ENCODE measurements at places on chromosomes 7 and 10.

DNA sequence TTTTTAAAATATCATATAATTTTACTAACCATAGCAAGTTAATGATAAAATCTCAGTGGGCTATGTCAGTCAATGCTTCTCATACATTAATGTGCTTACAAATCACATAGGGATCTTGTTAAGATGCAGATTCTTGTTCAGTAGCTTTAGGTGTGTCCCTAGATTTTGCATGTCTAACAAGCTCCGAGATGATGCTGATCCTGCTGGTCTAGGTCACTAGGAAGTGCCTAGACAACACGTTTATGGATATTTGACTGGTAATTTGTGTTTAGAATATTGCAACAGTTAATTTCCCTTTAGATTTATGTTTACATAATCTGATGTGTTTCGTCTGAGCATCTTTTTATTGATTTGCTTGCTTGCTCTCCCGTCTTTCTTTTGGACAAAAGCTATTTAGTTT, 12.7 kb downstream of the AHR start:
- DNase-seq = no peak

- no peak for DNase-seq
Measured at GRCh38 chr10:74877898-74878297, 51.5 kb downstream of the KAT6B start.

DNA sequence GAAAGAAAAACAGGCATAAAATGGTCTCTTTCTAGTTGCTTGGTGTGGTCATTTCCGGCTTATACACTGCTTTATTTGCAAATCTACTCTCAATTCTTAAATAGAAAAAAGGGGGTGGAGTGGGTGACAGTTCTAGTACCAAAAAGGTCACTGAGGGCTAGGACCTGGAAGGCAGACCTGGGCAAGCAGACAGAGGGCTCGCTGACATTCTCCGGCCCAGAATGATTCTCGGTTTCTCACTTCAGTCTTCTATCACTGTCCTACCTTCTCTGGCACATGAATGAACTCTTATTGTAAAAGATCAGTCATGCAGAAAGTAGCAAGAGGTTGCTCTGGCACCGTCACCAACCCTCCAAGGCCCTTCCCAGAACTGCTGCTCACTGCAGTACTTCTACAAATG, 54.0 kb downstream of the MALSU1 start:
- DNase-seq = peak; percentile 46

DNA sequence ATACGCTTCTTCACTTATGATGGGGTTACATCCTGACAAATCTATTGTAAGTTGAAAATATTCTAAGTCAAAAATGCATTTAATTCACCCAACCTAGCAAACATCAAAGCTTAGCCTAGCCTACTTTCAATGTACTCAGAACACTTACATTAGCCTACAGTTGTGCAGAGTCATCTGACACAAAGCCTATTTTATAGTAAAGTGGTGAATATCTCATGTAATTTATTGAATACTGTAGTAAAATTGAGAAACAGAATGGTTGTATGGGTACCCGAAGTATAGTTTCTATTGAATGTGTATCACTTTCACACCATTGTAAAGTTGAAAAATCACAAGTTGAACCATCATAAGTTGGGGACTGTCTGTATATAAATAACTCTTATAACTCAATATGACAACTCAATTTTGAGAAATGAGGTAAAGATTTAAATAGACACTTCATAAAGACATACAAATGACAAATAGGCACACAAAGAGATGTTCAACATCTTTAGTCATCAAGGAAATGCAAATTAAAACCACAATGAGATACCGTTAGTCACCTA, 73.9 kb downstream of the C10orf90 start:
- DNase-seq = no peak

GRCh38 chr7:78095549-78095948, 297.0 kb downstream of the PHTF2 start:
- peak; percentile 5 for DNase-seq

GRCh38 chr10:93512565-93512964, 16.2 kb downstream of the CEP55 start:
- no peak for DNase-seq

- DNase-seq = no peak
Measured at GRCh38 chr7:127955051-127955531, 76.1 kb downstream of the LRRC4 start.

GRCh38 chr7:28168393-28169158, 12.0 kb downstream of the JAZF1 start:
- DNase-seq = no peak

DNA sequence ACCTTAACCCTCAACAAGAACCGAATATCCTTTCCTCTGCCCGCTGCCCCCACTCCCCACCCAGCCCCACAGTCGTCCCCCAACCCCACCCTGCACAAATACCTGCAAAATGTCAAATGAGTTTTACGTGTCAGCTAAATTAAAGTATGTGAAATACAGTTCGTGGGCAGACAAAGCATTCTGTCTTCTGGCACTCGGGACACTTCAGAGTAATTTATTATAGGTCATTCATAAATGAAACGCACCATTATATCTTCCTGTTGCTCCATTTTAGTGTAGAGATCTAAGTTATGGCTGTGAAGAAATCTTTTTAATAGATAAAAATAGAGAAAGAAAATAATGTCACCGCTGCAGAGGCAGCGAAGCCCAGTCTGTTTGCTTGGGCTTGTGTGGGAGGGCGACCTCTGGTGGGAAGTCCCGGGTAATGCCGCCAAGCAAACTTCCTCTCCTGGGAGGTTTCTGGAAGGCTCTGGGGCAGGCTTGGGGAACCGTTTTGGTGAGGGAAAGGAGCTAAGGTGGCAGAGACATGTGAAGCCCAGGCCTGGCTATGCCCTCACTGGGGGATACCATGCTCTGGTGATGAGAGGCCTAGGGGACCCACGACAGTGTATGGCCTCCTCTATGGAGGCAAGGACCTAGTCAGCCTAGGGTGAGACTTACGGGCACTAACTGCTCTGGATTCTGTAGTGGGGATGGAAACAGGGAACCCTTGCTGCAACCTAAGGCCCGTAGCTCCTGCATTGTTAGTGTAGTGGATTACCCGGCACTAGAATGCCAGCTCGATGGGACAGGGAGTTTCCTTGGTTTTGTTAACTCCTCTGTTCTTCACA, 604.9 kb downstream of the LRMDA start:
- DNase-seq = peak; percentile 55

DNA sequence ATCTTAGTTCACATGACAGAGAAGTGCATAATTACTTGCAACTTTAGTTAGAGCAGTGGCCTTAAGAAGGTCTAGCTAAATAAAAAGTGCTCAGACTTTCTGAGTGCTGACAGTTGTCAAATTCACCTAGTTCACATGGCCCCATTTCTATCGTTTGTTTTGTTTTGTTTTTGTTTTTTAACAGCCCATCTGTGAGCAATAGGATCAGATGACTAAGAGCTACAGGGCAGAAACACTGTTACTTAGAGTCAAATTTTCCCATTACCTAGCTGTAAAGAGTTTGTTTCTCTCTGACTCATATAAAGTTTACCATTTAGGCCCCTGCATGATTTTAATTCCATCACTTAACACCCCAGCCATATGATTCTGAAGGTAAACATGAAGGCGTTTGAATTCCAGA, 18.8 kb downstream of the CAV1 start:
- DNase-seq = peak; percentile 13

- no peak for DNase-seq
Measured at GRCh38 chr7:26510231-26510957, 218.7 kb downstream of the SNX10 start.

GRCh38 chr7:14698239-14698638, 204.3 kb downstream of the DGKB start:
- DNase-seq = peak; percentile 27

GRCh38 chr7:157690058-157690832, 353.4 kb downstream of the DNAJB6 start:
- DNase-seq = no peak

- DNase-seq = no peak
Measured at GRCh38 chr10:86197166-86197790, 169.3 kb downstream of the GRID1 start.

GRCh38 chr7:158613481-158613880, 25.9 kb upstream of the PTPRN2 start:
- DNase-seq = no peak

DNA sequence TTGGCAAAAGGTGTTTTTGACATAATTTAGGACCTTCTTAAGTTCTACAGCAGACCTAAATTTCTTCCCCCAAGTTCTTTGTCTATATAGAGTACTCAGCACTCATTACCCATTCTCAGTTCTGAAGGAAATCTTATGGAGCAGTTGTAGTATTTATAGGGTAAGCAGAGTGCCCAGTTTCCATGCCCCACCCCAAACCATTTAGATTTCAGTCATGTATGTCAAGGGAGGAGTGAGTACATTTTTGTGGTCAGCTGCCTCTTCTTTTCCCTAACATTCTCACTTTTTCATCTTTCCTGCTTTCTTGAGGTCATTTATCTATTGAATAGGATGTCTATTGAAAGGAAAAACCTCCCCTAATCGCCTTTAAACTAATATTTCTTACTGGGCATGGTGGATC, 83.3 kb downstream of the KAT6B start:
- peak; percentile 7 for DNase-seq

- DNase-seq = no peak
Measured at GRCh38 chr10:95525033-95525418, 36.1 kb downstream of the SORBS1 start.

- peak; percentile 19 for DNase-seq
Measured at GRCh38 chr7:149027611-149028345, 527 bp downstream of the PDIA4 start.

GRCh38 chr10:34102893-34103506, 712.1 kb downstream of the PARD3 start:
- no peak for DNase-seq

DNA sequence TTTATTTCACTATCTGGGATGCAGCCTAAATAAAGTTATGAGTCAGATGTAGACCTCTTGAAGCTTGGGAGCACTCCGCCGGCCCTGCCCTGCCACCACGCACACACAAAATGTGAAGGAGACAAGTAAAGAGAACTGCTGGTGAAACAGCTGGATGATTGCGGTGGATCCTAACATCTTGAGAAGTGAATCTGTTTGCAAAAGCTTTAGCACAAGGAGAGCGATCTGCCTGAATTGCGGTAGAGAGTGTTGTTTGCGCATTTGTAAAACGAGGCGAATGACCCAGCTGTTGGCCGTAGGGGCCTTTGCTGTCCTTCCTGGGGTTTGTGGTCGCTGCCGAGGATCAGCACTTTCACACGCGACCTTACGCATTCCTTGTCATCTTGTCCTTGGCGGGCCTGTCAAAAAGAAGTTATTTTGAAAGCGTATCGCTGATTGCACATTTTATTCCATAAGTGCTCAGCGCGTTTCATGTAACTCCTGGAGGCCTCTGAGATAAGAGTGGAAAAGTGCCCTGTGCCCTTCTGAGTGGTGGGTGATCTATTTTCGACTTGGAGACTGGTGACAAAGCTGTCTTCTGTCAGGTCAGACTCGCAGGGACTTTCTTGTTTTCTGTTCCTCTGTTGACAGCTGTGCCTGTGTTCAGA, 40.8 kb downstream of the RBM20 start:
- no peak for DNase-seq

- DNase-seq = no peak
Measured at GRCh38 chr7:135300913-135301765, 67.5 kb downstream of the STRA8 start.

DNA sequence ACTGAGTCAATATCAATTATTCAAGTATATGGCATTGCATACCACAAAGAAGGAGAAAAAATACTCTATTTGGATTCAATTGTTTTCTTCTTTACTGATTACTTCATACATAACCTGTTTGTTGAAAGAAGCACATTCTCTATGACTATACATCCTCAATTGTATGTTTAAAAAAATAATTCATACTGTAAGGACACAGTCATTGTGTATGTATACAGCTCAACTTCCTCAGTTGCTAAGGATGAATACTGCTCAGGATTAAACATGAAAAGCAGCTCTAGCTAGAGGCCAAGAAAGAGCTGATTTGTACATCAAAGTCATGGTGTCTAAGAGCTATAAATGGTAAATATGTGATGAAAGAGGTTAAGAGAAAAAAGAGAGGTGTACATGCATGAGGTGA, 15.8 kb upstream of the BPGM start:
- DNase-seq = no peak

DNA sequence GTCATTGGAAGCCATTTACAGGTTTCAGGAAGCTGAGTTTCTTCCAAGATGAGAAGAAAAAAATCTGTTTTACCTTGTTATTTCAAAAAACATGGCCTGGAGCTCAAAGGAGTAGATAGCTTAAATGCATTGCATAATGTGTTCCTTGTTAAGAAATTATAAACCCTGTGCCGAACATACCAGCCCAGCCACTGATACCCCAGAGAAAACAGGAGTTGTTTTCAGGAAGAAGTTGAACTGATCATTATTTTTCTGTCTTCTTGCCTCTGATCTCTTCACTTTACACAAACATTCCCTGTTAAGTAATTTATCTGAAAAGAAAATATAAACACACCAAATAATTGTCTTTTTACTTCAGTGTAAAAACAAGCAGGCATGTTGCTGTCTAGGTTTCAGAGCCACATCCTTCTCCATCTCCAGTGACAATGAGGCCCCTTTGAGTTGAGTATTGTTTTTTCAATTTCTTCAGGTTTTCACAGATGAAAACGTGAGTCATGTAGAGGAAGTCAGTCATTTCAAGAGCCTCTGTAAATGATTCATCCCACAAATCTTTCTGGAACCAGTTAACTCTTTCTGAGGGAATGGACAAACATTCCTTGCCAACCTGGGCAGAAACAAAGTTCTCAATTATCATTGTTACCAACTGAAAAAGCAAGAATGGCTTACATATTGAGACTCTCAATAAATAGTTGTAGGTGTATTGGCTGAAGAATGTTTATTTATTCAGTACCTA, 244.2 kb downstream of the IPMK start:
- DNase-seq = peak; percentile 97

- peak; percentile 31 for DNase-seq
Measured at GRCh38 chr7:30028749-30029635, 780 bp downstream of the PLEKHA8 start.

DNA sequence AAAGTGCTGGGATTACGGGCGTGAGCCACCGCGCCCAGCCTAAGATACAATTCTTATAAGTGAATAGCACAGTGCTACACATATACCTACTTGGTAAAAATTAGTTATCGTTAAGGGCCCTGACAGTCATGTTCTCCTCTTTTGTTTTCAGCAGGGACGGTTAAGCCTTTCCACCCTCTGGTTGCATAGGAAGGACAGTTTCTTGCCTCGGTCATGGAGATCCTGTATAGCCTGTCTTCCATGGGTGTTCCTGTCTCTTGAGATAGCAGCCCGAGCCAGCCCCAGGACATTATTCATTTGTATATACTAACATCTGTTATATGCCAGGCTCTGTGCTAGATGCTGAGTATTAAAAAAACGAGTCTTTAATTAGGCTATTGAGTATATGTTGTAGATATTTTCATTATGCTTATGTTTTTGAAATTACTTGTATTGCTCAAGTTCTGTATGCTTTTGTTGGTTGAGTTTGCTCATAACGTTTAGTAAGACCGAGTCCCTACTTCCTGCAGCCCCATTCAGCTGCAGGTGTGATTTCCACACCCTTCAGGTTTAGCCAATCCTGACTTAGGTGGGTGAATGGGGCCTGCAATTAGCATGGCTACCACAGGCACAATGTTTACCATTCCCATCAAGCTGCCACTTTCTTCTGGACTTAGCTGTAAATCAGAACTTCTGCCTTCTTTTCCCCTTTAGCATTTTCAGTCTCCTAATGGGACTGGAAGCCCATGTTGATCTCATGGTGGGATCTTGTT, 24.8 kb downstream of the CCSER2 start:
- no peak for DNase-seq

Measured in kidney glomerular epithelial cell (primary cell).